Stimulated activated CD4-positive, alpha-beta T cell treated with anti-CD3 and anti-CD28 coated beads, Interleukin-2, amount 100 ng/mL, for 48 hours (primary cell): ENCODE measurements at places on chromosomes 16 and 17.

DNA sequence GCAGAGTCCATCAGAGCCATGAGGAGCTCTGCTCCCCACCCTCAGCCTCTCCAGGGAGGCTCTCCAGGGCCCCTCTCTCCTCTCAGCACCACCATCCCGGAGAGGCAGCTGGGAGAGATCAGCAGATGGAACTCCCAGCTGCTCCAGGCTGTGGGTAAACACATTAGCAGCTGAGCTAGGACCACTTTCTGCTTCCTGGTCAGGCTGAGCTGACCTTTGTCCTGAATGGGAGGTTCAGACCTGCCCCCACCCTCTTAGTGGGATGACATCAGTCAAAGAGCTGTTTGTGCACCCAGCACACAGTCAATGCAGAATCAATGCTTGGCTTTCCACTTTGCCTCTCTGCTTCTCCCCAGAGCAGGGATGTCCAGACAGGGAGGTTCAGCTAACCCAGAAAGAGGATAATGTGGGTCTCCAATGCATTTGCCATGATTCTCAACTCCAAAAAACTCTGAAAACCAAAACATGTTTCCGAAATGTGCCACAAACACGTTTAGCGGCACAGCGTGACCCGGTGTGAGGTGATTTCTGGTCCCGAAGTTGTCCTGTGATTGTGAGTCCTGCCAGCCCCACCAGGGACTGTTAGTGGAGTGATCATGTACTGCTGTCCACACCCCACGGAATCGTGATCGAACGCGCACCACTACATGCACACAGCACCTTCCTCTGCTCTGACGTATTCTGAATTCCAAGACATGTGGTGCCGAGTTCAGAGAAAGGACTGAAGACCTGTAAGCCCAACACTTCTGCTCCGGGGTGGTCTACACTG, 6.7 kb downstream of the GPR142 start:
- DNase-seq = no peak

DNA sequence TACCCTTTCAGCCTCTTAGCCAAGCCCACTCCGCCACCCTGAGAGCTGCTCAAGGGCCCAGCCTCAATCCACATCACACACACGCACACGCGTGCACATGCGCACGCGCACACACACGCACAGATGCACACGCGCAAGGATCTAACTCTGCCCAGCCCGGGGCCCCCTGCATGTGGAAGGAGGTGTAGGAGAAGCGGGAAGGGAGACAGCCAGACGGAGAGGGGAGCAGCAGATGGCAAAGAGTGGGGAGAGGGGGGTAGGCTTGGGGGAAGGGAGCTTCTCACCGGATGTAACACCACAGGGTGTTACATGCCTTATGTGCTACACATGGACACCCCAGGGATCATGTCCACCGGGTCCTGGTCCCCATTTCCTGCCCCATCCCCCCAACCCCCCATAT, 15.3 kb downstream of the DLG4 start:
- no peak for DNase-seq

- no peak for DNase-seq
These were observed 436 bp downstream of the SHPK start for GRCh38 chr17:3635474-3636153.

DNA sequence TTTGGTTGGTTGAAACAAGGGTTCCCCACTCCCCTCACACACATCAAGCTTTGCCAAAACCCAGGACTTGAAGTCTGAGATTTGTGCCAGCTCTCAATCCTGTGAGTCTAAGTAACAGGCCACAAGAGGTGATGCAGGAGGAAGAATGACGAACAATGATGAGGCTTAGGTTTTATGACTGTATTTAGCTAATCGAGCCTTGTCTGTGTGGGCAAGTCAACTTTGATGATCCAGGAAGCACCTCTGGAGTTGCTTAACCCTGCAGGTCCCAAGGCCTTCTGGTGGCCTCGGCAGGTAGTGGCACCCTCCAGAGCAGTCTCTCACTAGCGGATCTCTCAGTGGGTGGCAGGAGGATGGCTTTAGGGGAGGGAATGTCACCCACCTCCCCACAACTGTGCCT, 28.7 kb downstream of the CDK5RAP3 start:
- DNase-seq = no peak

DNA sequence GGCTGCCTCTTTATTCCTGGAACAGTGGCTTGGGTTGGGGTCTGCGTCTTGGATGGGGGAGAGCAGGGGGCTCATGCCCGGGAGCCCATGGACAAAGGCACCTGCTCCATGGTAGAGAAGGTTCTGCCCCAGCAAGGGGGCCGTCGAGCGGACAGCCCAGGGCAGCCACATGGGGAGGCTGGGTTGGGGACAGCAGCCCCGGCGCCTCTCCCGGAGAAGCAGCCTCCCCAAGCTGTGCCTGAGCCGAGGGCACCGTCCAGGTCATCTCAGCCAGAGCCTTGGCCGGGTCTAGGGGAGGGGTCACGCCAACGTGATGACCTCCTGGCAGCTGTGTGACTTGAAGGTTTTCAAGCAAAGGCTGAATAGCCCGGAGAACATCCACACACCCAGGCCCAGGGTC, 32.9 kb upstream of the GNG13 start:
- no peak for DNase-seq

- DNase-seq = no peak
These were observed 391.0 kb downstream of the WWOX start for GRCh38 chr16:78490431-78490830.

DNA sequence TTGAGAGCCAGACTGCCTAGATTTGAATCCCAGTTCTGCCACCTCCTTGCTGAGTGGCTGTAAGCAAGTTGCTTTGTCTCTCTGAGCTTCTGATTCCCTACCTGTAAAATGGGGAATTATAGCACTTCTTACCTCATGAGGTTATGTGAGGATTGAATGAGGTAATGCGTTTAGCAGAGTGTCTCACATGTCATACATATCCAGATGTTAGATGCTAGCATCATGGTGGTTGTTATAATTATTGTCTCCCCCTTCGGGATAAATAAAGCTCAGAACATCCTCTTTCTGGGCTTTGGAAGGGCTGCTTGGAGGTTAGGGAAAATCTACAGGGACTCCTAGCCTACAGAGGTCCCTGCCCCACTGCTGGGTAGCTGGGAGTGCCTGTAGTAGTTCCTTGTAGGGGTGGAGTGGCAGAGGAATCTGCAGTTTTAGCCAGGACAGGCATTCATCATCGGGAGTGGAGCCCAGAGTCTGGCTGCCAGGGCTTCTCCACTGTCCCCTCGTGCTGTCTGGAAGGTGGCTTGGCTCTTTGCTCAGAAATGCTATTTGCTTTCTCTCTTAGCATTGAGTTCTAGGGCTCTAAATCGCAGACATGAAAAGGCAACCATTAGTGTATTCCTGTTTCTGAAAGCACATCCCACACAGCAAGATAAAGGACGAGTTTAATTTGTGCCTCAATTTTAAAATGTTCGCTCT, 137.9 kb upstream of the CACNG3 start:
- DNase-seq = no peak

DNA sequence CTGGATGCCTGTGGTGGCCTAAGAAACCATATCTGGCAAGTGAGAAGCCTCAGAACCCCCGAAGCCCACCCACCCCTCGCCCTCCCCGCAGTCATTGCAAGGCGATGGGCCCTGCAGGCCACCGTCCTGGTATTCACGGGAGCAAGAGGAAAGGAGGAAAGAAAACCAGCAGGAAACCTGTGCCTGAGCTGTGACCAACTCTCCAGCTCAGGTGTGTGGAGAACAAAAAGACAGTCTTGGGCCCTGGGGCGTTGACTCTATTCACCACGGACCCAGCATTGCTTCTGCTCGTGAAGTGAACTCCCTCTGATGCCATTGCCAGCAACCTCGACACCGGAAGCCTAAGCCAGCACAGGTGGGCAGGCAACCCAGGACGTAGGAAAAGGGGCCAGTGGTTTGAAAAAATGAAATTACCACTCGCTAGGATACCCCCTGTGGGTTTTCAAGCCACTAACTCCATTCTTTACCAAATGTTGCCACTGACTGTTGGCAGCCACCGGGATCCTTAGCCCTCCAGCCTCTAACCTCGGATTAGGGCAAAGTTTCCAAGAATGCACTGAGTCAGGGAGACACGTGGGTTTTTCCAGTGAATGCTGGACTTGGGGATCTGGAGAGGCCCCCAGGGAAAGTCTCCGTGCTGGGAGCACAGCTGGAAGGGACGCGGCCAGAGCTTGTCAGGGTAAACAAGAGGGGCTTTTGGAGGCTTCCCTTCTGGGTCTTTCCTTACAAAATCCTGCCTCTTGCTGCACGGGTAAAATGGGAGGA, 25.1 kb downstream of the FA2H start:
- no peak for DNase-seq

GRCh38 chr17:63950940-63951907, 19.1 kb upstream of the CD79B start:
- no peak for DNase-seq

GRCh38 chr16:1580956-1581355, 30.9 kb downstream of the IFT140 start:
- no peak for DNase-seq

GRCh38 chr17:17868641-17869522, 32.1 kb upstream of the SREBF1 start:
- no peak for DNase-seq

DNA sequence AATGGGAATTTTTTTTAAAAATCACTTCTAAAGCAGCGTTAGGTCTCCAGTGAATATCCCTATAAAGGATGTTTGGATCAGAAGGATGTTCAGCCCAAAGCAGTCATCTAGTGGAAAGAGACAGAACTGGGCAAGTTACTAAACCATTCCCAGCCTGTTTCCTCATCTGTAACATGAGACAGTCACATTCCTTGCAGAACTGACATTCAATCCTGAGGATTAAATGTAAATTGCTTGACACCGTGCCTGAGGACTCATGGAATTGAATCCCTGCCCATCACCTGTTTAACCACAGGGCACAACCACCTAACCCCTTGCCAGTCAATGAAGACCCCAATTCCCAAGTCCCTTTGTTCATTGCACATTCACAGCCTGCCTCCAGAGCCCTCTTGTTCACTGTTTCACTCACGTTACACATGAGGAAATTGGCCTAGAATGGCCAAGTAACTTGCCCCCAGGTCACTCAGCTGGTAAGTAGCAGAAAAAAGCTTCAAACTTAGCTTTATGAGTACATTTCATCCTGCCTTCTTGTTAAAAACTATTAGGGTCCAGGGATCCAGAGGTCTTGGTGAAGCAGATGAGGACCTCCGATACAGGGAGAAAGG, 1.4 kb downstream of the CMTM2 start:
- no peak for DNase-seq

DNA sequence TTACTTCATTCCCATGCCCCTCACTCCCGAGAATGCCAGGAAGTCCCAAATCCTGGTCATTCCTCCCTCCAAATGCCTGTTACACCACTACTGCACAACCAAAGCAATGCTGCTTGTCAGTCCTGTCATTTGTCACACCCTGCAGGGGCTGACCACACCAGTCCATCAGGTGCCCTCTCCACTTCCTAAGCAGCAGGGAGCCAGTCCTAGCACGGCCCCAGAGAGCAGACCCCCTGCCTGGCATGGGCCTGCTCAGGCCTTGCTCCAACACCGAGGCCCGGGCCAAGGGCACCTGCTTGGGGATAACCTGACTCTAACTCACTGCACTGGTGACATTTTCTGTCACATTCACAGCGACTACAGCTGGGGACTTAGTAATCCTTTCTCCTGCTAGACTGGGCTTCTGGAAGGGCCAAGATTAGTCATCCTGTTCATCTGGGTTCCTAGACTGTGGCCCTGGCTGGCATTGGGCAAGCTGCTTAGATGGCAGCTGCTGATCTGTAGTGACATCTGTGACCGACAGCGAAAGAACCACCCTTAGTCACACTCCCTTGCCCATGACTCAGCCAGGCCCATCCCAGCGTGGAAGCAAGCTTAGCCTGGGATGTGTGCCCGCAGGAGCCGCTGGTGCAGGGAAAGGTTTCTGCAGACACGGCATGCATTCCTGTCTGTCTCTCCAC, 5.4 kb downstream of the ALYREF start:
- no peak for DNase-seq

GRCh38 chr16:22216191-22216831, 10.2 kb downstream of the EEF2K start:
- DNase-seq = no peak

GRCh38 chr17:37429453-37429852, 22.8 kb downstream of the TADA2A start:
- no peak for DNase-seq

DNA sequence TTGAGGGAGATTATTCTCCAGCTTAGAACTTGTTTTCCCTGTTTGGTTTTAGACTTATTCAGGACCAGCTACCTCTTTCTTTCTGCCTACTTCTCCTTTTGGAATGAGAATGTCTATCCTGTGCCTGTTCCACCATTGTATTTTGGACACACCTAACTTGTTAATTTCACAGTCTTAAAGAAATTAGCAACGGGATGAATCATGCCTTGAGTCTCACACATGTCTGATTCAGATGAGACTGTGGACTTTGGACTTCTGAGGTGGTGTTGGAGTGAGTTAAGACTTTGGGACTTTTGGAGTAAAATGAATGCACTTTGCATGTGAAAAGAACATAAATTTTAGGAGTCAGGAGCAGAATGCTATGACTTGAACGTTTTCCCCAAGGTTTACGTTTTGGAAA, 581.4 kb downstream of the CDH11 start:
- DNase-seq = no peak

DNA sequence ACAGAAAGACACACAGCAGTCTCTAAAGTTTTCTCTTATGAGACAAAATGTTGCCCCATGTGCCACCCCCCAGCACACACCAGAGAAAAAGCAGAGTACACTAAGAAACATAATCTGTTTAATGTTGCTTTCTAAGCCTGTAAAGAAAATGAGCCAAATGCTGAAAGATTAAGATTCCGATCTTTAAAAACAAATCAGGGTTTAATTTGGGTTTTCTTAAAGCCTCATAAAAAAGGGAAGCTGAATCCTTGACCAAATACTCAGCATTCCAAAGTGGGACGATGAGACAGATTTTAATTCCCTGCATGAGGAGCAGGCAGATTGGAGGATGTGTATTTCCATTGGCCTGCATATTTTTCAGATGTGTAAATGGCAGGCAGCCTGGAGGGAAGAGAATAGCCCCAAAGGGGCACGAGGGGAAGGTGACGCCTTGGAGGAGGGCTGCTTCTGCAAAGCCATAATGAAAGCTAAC, 118.4 kb downstream of the COPRS start:
- no peak for DNase-seq

DNA sequence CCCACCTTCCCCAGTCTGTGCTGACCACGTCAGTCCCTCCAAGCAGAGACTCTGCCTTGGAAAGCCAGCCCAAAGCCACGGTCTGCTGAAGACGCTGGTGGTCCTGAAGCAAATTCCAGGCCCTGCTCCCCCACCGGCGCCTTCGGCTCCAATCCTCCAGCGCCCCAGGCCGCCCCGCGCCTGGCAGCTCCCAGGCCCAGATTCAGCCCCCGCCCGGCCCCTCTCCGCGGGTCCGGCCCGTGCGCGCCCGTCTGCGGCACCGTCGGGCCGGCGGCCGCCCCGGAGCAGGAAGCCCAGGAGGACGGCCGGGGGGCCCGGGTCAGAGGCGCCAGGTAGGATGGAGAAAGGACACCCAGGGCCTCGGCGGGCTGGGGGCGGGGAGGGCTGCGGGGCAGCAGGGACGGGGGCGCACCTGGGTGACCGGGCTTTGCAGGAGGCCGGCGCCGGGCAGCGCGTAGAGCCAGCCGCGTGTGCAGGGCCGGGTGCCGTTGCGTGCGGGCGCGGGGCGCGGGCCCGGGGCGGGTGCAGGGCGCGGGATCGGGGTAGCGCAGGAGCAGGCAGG, 594 bp upstream of the SLC22A31 start:
- DNase-seq = no peak
